ENCODE measurements at places on chromosomes 11 and 22.

DNA sequence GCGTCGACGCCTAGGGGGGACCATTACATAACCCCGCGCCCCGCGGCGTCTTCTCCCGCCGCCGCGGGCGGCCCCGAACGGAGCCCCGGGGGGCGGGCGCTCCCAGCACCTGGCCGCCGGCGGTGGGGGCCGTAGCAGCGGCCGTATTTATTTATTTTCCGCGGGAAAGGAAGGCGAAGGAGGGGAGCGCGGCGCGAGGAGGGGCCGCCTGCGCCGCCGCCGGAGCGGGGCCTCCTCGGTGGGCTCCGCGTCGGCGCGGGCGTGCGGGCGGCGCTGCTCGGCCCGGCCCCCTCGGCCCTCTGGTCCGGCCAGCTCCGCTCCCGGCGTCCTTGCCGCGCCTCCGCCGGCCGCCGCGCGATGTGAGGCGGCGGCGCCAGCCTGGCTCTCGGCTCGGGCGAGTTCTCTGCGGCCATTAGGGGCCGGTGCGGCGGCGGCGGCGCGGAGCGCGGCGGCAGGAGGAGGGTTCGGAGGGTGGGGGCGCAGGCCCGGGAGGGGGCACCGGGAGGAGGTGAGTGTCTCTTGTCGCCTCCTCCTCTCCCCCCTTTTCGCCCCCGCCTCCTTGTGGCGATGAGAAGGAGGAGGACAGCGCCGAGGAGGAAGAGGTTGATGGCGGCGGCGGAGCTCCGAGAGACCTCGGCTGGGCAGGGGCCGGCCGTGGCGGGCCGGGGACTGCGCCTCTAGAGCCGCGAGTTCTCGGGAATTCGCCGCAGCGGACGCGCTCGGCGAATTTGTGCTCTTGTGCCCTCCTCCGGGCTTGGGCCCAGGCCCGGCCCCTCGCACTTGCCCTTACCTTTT, at the start of gene EP300:
TSS of gene EP300 (plus strand) at position 570 of the 795 bp plus-strand sequence. CDS start 413 bp downstream, outside the sequence.
- DNase-seq = peak; percentile 84

GRCh38 chr11:77789061-77789730, 31.3 kb downstream of the RSF1 start:
- DNase-seq = no peak

- no peak for DNase-seq
Observed at GRCh38 chr11:131495423-131495822, 125.0 kb downstream of the NTM start.

DNA sequence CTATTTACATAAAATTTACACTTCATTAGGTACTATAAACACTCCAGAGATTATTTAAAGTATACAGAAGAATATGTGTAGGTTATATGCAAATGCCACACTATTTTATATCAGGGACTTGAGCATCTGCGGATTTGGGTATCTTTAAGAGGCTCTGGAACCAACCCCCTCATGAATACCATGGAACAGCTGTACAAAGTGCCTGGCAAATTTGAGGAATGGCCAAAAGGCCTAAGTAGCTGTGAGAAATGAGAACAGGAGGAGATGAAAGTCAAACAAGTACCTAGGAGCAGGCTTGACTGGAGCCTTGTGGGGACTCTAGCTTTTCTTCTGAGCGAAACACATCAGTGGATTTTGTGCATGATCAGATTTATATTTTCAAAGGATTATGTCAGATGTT, 149.3 kb downstream of the RBFOX2 start:
- no peak for DNase-seq

DNA sequence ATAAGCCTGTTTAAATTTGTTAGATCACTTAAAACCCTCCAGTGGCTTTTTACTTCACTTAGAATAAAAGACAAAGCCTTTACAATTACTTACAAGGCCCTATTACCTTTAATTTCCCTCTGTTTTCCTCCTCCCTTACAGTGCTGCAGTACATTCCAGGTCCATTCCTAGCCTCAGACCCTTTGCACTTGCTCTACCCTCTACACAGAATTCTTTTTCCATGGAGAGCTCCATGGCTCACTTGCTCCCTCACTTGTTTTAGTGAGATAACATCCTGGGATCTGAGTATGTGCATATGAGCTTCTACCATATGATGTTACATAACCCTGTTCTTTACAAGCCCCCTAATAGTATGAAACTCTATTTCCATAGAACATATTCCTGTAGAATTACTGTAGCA, 24.4 kb downstream of the ZNF214 start:
- DNase-seq = no peak

DNA sequence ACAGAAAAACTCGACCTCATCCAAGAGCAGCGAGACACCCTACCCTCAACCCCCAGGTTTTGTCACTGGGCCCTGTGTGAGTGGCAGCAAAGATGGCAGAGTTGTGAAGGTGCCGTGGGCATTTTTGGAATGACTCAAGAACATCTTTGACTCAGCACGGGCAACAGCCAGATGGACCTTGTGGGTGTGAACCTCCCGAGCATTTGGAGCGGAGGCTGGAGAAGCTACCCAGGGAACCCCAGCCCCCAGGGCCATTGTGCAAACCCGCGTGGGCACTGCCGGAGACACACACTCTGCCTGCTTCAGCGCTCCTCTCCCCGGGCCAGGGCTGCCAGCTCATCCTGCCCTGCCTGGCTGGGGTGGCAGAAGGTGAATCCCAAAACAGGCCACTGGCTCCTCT, 66.1 kb downstream of the PANX1 start:
- no peak for DNase-seq

DNA sequence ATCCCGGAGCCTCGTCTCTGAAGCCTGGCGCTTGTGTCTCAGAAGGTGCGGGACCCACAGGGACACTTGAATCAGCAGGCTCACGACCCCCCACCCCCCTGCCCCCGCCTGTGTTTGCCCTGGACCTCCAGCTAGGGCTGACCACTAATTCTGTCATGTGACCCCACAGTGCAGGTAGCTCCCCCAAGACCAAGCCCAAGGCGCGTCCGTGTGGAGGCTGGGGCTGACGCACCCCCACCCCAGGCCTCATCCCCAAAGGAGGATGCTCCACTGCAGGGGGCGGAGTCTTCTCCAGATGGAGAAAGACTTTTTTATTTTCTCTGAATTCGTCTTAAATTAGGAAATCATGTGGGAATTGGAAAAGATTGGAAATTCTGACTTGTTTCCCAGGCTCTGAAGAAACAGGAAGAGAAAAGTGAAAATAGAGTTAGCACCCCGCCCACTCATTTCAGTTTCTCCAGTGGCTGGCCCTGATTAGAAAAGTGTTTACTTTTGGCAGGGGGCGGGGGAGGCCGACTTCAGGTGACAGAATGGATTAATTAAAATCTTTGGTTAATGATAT, 1.0 kb upstream of the RELA start:
- peak; percentile 38 for DNase-seq

- DNase-seq = no peak
Observed at GRCh38 chr11:12239804-12240371, 129.5 kb downstream of the MICAL2 start.

GRCh38 chr11:12685229-12685628, 11.0 kb downstream of the TEAD1 start:
- no peak for DNase-seq

DNA sequence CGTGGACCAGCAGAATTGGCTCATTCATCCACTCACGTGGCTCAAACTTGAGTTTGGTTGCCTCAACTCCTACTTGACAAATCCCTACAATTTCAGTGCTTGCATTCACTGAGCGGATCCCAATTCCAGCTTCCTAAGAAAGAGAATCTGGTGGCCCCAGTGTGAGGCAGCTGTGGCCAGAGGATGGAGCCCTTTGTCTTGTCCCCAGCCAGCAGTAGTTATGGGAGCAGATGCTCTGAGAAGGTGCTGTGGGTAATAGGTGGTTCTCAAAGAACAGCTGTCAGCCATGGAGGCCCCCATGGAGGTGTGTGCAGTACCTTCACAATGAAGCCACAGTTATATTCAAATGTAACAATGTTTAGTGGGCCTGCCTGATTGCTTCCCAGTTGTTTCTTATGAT, 39.3 kb downstream of the KREMEN1 start:
- no peak for DNase-seq

DNA sequence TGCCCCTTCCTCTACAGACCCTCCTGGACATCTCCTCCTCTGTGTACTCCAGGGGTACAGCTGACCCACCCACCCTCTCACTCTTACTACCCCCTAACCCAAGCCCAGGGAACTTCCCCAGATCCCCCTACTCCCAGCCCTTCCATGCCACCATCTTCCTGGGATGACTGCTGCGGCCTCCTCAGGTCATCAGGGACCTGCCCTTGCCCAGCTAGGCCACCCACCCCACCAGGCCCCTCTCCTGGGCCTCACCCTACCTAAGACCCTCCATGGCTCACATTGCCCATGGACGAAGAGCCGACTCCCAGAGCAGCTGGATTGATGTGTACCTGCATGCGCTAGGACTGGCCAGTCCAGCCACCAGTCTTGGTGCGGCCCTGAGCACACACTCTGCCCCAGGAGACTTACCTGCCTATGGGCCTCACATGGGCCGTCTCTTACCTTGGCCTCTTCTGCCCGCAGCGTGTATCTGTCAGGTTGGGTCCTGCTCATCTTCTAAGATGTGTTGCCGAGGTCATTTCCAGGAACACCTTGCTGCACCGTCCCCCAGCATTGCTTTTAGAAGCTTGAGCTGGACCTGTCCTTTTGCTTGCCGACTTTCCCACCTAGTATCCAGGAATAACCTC, 2.0 kb upstream of the CLDN5 start:
- no peak for DNase-seq

DNA sequence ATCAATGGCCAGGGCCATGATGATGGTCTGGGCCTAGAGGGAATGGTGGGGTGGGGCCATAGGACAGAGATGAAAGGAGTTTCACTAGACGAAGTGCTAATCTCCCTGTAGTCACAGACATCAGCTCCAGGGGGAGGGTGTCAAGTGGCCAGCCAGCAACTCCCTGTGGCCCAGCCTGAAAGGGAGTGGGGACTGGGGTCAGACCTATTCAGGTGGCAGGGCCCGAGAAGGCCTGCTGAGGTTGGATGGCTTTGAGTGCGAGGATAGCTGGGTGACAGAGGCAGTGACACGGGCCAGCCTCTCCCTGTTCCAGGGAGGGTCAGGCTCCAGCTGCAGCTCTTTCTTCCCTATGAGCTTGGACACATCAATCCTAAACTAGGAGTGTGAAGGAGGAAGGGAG, 11.0 kb downstream of the TOB2 start:
- no peak for DNase-seq

DNA sequence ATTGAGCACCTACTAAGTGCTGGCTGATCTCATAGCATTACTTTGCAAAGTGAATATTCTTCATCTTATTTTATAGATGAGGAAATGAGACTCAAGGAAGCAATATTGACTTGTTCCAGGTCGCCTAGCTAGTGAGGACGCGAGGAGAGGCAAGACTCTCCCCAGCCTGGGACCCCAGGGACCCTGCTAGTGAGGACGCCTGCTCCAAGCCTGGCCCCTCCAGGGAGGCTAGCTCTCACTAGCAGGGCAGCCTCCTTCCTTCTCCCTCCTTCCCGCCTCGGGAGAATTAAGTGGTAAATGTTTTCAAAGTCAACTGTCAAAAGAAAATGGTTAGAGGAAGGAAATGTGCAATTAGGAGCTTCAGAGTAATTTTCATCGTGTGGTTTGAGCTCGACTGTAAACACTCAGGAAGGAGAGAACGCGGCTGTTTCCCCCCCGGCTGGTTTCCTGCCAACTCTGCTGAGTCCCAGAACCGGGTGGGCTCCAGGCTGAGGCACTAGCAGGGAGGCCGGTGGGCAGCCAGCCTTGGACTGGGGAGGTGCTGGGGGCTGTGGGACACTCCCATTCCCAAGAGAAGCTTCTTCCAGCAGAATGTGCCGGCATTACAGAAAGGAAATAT, 17.9 kb downstream of the MYEOV start:
- peak; percentile 28 for DNase-seq

GRCh38 chr11:130725421-130726233, 190.7 kb downstream of the SNX19 start:
- DNase-seq = no peak

DNA sequence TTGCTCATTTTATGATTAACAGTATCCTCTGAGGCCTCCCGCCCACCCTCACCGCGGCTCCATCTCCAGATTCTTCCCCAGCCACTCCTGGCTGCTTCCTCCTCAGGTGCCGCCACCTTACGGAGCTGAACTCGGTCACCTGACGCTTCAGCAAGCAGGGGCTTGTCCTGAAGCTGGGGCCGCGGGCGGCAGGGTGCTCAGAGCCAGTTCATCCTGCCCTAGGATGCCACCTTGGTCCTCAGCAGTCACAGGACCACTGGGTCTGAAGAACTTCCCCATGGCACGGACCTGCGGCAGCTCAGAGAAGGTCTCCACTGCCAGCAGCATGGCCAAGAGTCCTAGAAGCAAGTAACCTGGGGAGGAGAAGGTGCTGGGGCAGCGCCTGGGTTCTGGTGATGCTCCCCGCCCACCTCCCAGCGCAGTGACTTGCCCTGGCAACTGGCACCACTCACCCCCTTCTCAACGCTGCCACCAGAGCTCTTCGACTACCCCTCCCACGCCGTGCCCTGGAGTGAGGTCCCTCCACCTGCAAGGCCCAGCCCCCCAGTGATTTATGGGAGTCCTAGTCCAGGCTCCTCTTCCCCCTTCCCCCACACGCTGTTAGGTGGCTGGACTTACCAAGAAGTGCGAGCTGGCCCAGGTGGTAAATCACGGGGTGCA, 2.6 kb downstream of the KCNK7 start:
- DNase-seq = no peak

DNA sequence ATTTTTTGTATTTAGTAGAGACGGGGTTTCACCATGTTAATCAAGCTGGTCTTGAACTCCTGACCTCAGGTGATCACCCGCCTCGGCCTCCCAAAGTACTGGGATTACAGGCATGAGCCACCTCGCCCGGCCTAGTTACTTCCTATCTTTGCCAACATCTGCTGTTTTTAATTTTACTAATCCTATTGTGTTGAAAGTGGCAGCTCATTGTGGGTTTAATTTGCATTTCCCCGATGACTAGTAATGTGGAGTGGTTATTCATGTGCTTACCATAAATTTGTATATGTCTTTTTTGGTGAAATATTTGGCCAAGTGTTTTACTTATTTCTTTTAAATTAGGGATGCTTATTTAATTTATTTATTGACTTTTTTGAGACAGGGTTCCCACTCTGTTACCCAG, 74.2 kb upstream of the SLC25A18 start:
- DNase-seq = no peak

GRCh38 chr11:10288881-10289764, 4.9 kb downstream of the SBF2 start:
- peak; percentile 42 for DNase-seq

- no peak for DNase-seq
Observed at GRCh38 chr11:120630122-120630521, 118.6 kb downstream of the GRIK4 start.
